COR-L47 (cell line): ENCODE measurements at places on chromosomes 6 and 20.

DNA sequence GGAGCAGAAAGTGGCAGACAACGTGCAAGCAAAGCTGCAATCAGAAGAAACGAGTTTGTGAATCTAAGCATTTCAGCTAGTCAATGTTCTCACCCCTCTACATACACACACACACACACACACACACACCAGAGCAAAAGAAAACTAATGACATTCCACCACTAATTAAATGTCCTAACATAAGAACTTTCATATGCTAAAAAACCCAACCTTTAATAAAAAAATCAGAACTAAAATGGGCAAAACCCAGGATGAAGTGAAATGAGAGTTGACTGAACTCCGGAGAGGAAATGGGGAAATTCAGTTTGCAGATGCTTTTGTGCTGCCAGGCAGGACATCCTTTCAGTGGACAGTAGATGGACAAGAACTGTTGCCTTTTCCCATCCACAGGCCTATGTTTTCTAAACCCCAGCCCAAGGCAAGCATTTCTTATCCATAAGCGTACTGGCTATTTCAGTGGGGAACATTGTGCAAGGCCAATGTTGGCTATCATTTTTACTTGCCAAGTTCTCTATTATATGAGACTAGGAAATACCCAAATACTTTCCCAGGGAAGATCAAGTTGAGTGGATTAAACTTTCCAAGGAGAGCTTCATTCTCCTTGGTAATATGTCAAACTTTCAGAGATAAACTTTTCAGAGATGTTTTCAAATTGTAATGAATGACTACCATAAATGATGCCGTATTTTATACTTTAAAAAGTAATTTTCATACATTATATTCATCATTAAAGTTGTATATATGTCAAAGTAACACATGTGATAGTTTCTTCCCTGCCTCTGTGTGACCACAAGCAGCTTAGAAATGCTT is 27.3 kb downstream of the RIN2 start:
- DNase-seq = no peak

DNA sequence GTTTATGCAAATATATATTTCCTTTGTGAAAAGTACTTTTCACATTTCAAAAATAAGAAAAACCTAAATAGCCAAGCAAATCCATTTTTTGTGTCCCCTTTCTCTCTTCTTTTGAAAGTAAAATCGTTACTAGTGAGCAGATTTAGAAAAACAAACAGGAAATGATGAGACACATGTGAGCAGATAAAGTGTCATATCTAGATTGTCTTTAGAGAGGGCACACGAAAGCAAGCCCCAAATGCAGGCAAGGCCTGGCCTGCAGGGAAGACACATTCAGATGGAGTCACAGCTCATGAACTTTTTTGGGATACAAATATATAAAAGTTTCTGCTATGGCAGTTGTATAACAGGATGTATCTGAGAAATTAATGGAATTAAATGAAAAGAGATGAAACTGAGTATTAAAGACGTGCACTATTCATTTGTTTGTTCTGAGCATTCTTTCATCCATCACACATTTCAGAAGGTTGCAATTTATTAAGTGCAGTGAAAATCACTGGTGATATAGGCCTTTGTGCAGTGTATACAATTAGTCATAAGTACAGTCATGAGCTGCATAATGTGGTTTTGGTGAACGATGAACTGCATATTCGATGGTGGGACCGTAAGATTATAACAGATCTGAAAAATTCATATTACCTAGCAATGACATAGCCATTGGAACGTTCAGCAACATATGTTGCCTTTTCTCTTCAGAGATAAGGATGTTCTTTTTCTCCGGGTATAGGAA is 101.4 kb downstream of the PACRG start:
- no peak for DNase-seq

- no peak for DNase-seq
Observed at GRCh38 chr20:32511358-32512046, 73.6 kb downstream of the NOL4L start.

DNA sequence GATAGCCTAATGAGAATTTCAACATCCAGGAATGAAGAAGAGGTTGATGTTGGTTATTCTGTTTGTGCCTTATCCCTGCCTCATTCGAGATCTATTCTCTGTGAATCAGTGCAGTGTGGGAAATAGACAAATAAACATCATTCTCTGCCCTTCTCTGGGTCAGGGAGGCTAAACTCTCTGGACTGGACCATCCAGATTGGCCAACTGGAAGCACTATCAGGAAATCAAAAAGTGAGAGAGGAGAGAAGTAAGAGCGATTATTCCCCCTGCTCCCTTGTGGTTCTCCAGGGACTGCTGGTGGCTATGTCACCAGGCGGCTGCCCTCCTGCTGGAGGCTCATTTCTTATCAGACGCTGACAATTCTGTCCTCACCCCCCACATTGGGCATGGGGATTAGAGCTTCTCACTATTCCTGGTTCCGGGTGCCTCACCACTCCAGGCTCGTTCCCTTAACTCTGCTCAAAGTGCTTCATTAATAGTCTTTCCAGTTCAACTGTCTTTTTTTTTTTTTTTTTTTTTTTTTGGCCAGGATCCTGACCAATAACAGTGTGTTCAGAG is 201.7 kb upstream of the RREB1 start:
- no peak for DNase-seq

DNA sequence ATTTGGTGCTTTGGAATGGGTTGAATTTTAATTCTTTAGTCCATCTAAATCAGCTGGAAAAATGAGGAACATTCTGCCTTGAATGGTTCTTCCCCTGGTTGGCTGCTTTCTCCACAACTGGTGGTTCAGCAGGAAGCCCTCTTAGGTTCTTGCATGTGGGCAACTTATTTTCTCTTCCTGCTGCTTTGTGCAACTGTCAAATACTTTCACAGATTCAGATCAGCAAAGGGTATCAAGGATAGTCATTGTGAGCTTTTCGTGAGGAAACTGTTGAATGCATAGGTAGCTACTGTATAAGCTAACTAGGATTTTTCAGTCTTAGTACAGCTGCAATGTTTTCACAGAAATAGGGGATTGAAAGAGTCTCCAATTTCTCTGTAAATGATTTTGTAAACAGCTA is 72.9 kb upstream of the MRAP2 start:
- DNase-seq = no peak

DNA sequence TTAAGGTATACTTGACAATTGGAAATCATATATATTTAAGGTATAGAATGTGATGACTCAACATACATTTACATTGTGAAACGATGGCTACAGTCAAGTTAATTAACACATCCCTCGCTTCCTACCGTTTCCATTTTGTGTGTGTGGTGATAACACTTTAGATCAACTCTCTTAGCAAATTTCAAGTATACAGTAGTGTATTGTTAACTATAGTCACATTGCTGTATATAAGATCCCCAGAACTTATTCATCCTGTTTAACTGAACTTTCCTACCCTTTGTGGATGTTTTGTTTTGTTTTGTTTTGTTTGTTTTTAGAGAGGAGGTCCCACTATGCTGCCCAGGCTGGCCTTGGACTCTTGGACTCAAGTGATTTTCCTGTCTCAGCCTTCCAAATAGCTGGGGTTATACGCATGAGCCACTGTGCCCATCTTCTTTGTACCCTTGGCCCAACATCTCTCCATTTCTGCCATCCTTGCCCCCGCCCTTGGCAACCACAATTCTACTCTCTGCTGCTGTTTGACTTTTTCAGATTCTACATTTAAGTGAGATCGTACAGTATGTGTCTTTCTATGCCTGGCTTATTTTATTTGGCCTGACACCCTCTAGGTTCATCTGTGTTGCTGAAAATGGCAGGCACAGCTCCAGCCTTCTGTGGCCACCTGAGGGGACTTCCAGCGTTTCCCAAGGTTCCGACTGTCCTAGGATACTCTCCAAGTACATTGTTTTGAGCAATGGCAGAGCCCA is 90.5 kb upstream of the SNX9 start:
- no peak for DNase-seq

DNA sequence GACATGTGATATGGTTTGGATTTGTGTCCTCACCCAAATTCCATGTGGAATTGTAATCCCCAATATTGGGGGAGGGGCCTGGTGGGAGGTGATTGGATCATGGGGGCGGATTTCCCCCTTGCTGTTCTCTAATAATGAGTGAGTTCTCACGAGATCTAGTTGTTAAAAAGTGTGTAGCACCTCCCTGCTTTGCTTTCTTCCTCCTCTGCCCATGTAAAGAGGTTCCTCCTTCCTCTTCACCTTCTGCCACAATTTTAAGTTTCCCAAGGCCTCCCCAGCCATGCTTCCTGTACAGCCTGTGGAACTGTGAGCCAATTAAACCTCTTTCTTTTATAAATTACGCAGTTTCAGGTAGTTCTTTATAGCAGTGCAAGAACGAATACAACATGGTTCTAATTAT is 2.1 kb upstream of the ZNF451 start:
- no peak for DNase-seq

- no peak for DNase-seq
Observed at GRCh38 chr20:63618291-63618980, 8.5 kb downstream of the GMEB2 start.

- no peak for DNase-seq
Observed at GRCh38 chr20:56764671-56765070, 135.6 kb downstream of the TFAP2C start.

GRCh38 chr6:81759782-81760181 is 7.3 kb upstream of the TENT5A start:
- DNase-seq = no peak
